Activated CD8-positive, alpha-beta memory T cell treated with anti-CD3 and anti-CD28 coated beads for 1 hour (primary cell): ENCODE measurements at places on chromosomes 3 and 15.

GRCh38 chr3:64319391-64319790 is 94.1 kb upstream of the PRICKLE2 start:
- DNase-seq, result no peak

- no peak for DNase-seq
Observed at GRCh38 chr15:42100021-42100800, 5.8 kb upstream of the PLA2G4D start.

GRCh38 chr3:173742491-173742890 is 344.9 kb downstream of the NLGN1 start:
- no peak for DNase-seq

GRCh38 chr3:197424266-197424665 is 125.9 kb upstream of the DLG1 start:
- no peak for DNase-seq

DNA sequence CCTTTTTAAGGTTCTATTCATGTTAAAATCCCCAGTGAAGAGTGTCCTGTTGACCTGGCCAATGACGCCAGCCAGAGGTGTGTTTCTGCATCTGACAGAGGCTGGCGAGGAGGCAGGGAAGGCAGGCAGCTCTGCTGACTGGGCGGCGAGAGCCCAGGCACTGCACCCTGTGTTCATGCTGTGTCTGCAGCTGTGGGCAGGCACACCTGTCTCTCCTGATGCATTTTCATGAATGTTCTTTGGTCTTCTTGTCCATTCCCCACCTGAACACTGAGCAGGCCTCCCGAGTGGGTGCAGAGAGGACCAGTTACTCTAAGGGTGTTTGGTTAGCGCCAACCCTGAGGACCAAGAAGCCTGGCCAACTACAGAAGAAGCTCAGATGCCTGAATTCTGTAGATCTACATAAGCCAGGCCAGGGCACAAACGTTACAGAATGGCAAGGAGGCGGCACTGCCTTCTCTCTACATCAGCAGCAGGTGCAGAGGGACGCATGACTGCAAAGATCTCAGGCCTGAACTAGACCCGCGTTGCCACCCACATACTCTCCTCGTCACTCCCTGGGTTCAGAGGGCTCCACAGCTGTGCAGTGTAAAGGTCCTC is 233.7 kb downstream of the OCA2 start:
- no peak for DNase-seq

- DNase-seq, result no peak
Observed at GRCh38 chr15:93505506-93505905, 416.5 kb upstream of the RGMA start.
